ENCODE measurements at places on chromosomes 1 and 21.

GRCh38 chr1:172629638-172630037, 29.3 kb upstream of the FASLG start:
- no peak for DNase-seq

DNA sequence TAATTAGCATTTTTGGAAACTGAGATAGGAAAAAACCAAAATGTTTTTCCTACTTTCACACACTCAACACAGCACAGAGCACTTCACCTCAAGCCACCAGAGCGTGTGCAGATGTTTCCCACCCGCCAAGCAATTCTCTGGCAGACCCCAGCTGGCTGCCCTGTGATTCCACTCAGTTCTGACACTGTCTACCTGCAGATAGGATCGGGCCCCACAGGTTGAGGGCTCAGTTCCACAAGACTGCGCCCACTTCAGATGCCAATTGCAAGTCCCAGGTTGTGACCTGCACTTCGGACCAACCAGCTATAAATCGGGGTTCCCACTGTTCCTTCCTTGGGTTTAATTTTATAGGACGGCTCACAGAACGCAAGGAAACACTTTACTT, 9.9 kb downstream of the KIAA1614 start:
- DNase-seq, result no peak

GRCh38 chr1:38508232-38508631, 351.3 kb downstream of the RRAGC start:
- no peak for DNase-seq

DNA sequence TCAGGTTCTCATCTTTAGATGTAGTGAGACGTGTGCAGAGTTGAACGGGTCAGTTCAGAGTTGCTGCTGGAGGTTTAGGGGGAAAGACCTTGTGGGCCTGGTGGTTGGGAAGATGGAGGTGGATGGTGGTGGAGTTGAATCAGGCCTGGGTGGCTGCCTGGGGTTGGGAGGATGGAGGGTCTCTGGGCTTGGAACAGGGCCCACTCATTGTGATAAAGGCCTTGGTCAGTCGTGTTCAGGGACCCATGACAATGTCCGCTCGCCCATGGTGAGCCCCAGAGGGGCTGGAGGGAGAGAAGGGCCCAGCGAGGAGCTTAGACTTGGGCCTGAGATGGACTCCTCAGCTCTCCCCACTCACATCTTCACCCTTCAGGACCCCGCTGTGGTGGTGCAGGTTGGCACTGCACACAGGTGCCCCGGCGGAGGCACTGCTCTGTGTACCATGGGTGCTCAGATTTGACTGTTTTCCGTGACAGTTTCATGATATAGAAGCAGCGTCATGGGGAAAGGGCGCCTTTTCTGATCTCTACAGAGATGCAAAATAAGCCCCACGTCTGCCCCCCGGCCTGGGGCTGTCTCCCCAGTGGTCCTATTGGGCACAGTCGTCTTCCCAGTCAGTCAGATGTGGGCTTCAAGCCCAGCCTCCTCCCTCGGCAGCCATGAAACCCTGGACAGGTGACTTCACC, 39.2 kb downstream of the DISP3 start:
- no peak for DNase-seq

DNA sequence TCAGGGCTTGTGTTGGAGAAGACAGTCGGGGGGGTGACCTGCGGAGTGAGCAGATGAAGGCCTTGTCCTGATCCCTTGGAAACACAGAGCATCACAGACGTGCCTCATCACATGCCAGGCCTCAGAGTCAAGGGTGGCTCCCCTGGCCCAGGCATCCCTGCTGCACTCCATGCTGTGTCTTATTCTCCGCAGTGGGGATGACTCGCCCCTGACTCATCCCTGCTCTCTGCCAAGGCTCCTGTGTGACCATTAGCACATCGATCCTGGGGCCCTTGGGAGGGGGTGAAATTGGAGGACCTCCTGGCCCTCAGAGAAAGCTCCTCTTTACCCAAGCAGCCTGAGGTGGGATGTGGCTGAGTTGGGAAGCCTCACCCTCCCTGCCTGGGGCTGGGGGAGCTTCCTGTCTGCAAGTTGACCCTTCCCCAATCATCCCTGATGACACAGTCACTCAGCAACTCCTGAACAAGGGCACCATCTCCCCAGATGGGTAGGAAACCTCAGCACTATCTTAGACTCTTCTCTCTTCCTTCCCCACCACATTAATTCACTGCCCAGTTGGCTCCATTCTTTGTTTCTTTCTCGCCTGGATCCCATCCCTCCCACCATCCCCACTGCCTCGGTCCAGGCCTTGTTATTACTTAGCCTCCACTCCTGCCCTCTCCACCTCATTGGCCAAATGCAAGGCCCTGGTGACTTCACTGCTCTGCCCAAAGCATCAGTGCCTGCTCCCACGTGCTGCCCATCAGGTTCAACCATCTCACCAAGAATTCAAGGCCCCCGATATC, 74.6 kb downstream of the CAMK2N1 start:
- DNase-seq, result no peak
